Activated CD4-positive, alpha-beta T cell treated with anti-CD3 and anti-CD28 coated beads, Interleukin-2, amount 10 ng/mL, durations not matched to agents 7 days and 5 days (primary cell): ENCODE measurements at places on chromosomes 7 and 10. TPM values are rescaled to one million over a fixed set of nuclear protein-coding genes. Genes with fewer than 3 reads are reported as not detected.

- peaks cover 38% of the 10 kb centered on the region for H3K27me3 ChIP-seq
- no peak overlapping the region for H3K27ac ChIP-seq
- no peaks in the 10 kb centered on the region for H3K36me3 ChIP-seq
- no peak for DNase-seq
- peaks cover 11% of the 10 kb centered on the region for H3K4me1 ChIP-seq
Observed at GRCh38 chr10:103553743-103554487, 60.4 kb downstream of the NEURL1 start.

- H3K27ac ChIP-seq, result no peak overlapping the region
- no peak overlapping the region for H3K4me3 ChIP-seq
- no peaks in the 10 kb centered on the region for H3K4me1 ChIP-seq
- no peaks in the 10 kb centered on the region for H3K36me3 ChIP-seq
- no peaks in the 10 kb centered on the region for H3K27me3 ChIP-seq
Observed at GRCh38 chr10:75746356-75746755, 314.9 kb downstream of the LRMDA start.

Gene PITX3
- total RNA-seq, result not detected

Gene MAGI2
- 0.10 TPM for total RNA-seq

Gene POLR2J2
- 37.4 TPM for total RNA-seq

DNA sequence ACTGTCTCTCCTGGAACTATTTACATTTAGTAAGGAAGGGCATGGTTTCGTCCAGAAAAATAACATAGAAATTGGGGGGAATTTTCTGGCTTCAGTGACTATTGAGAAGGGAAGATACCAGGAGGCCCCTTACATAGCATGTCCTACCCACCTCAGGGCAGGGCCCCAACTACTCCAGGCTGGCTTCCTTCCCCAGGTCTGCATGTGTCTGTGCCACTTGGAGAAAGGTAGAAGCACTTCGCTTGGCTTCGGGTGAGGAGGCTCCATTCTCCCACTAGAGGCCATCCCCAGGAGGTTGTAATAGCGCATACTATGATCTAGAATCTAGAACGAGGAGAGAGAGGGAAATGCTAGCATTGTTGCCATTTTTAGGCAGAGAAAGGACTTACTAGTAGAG lies 14.7 kb downstream of the LRGUK start:
- no peak for DNase-seq
- peaks cover 3% of the 10 kb centered on the region for H3K4me1 ChIP-seq
- no peak overlapping the region for H3K4me3 ChIP-seq

DNA sequence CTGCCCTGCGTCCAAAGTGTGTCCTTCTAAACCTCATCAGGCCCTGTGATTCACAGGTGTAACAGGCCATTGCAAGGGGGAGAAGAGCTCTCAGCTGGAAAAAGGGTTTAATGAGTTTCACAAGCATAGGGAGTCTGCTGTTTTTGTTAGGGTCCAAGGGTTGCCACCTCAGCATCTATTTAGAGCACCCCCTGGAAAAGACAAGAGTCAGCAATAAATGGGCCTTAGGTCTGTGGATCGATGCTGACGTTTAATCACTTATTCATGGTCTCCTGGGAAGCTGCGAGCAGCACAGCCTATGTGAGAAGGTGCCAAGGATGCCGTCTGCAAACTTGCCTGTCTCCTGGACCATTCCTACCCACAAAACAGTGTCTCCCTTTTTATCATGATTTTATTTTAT lies 78.4 kb upstream of the BAIAP2L1 start:
- no peaks in the 10 kb centered on the region for H3K36me3 ChIP-seq
- no peaks in the 10 kb centered on the region for H3K27me3 ChIP-seq
- H3K27ac ChIP-seq, result no peak overlapping the region
- no peak overlapping the region for H3K4me3 ChIP-seq
- H3K4me1 ChIP-seq, result no peaks in the 10 kb centered on the region

GRCh38 chr10:131842351-131843088 lies 58.3 kb upstream of the PPP2R2D start:
- no peaks in the 10 kb centered on the region for H3K36me3 ChIP-seq
- no peak overlapping the region for H3K4me3 ChIP-seq
- H3K27me3 ChIP-seq, result peaks cover 2% of the 10 kb centered on the region
- no peaks in the 10 kb centered on the region for H3K4me1 ChIP-seq
